ENCODE measurements at places on chromosomes 13 and 19. TPM values are rescaled to one million over a fixed set of nuclear protein-coding genes. Genes with fewer than 3 reads are reported as not detected.
A peak's percentile ranks its signal among the peaks of the same experiment; 100 is the strongest.

The NLRP5 gene
- total RNA-seq: not detected

DNA sequence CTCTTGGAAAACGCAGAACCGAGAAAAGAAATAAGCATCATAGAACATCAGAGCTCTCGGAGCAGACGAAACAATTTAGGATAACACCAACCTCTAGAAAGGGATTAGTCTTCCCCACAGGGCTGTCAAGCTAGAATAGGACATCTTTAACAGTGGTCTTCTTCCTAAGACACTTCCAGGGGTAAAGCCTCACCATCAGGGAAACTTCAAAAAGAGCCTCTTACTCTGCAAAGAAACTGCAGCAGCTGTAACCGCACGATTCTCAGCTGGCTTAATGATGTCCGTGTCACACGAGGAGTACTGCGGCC, 642 bp downstream of the ZNF571 start:
- H3K4me3 ChIP-seq: peak overlapping the region; percentile 92
- DNase-seq: no peak
- no peaks in the 10 kb centered on the region for H3K27me3 ChIP-seq
- H3K4me1 ChIP-seq: peaks cover 14% of the 10 kb centered on the region

DNA sequence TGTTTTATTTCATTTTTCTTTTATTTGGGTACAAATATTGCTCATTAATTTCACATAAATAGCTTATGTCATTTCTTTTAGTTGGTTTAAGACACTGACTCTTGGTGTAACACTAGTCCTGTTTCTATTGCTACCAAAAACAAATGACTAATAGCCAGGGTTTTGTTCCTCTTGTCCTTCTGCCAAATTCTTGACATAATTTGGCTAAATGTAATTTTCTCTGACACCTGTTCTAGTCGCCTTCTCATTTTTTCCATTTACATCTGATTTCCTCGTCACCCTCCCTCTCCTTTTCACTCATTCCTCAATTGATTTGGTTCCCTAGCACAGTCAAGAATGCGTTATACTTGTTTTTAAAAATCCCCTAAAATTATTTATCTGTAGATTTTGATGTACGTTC, 1718.7 kb downstream of the EFNB2 start:
- no peak for DNase-seq
- no peak overlapping the region for H3K27ac ChIP-seq
- no peaks in the 10 kb centered on the region for H3K4me1 ChIP-seq
- H3K27me3 ChIP-seq: no peaks in the 10 kb centered on the region
- no peak overlapping the region for H3K4me3 ChIP-seq

- DNase-seq: no peak
- H3K27ac ChIP-seq: no peak overlapping the region
- peaks cover 2% of the 10 kb centered on the region for H3K4me1 ChIP-seq
- H3K4me3 ChIP-seq: no peak overlapping the region
These were observed 10.2 kb downstream of the REEP6 start for GRCh38 chr19:1501200-1501595.

DNA sequence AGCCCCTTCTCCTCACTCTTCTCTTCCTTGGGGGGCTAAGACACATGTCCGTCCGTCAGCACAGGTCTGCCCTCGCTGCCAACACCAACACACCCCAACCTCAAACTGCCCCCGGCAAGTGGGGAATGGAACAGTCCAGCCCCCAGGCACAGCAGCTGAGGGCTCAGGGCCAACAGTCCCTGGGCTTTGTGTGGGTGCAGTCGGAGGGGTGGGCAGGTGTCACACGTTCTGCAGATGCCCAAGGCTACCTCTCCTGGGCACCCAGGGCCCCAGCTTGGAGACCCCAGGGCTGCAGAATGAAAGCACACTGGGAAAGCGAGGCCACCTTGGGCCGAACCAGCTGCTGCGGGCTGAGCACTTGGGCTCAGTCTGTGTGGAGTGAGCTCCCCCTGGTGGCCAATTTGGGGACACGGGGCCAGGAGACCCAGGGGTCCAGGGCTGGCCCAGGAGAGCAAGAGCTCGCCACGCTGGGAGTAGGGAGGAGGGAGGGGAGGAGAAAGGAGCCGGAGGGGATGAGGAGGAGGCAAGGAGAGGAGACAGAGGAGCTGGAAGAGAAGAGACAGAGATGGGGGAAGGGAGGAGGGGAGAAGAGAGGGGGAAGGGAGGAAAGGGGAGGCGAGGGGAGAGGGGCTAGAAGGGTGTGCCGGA, 14.0 kb upstream of the ATP8B3 start:
- no peak overlapping the region for H3K27ac ChIP-seq
- peak; percentile 82 for DNase-seq
- H3K27me3 ChIP-seq: no peaks in the 10 kb centered on the region
- H3K4me1 ChIP-seq: no peaks in the 10 kb centered on the region
- peaks cover 2% of the 10 kb centered on the region for H3K36me3 ChIP-seq

DNA sequence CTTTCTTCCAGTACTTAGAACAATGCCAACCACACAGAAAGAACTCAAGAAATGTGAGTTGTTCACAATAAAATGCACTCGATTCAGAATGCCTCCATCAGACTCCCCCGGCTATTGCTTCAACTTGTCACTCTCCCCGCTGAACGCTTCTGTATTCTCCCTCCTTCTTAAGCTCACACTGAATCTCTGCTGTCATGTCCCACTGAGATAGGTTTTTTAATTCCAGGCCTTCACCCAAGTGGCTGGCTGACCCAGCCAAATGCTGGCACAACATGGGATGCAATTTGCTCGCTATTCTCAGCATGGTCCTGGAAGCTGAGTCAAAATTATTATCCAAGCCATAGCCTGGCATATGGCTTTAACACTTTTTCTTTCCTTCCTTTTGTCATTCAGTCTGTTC, 76.8 kb upstream of the SERP2 start:
- H3K27ac ChIP-seq: no peak overlapping the region
- DNase-seq: no peak
- H3K4me3 ChIP-seq: no peak overlapping the region
- H3K27me3 ChIP-seq: peaks cover 3% of the 10 kb centered on the region
- peaks cover 3% of the 10 kb centered on the region for H3K4me1 ChIP-seq

DNA sequence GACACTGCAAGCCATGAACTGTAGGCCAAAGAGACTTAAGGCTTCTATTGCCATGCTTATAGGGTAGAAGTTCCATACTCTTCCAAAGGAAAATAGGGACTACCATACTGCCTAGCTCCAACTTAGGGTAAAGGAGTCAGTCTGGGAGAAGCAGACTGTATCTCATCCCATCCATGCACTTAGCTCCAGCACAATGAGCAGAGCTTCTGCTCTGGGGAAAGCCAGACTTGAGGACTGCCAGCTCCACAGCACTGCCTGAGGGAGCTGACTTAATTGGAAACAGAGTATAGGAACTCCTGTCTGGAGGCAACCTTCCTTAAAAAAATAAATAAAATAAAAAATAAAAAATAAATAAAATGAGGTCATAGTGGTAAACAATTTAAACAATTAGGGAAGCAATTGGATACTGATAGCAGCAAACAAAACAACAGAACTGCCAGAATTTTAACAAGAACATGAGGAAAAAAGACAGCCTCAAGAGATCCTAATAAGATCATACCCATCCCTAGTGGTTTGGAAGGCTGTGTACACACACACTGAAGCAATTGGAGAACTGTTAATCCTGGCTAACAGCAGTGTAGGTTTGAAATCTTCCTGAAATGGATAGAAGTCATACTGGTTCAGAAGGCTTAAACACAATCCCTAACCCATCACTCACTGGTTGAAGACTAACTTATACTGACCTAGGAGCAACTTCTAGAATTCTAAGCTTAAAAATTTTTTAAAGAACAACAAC, 550.1 kb downstream of the TBC1D4 start:
- no peak for DNase-seq
- no peak overlapping the region for H3K4me3 ChIP-seq
- H3K27ac ChIP-seq: no peak overlapping the region

The SGCG gene
- total RNA-seq: not detected

DNA sequence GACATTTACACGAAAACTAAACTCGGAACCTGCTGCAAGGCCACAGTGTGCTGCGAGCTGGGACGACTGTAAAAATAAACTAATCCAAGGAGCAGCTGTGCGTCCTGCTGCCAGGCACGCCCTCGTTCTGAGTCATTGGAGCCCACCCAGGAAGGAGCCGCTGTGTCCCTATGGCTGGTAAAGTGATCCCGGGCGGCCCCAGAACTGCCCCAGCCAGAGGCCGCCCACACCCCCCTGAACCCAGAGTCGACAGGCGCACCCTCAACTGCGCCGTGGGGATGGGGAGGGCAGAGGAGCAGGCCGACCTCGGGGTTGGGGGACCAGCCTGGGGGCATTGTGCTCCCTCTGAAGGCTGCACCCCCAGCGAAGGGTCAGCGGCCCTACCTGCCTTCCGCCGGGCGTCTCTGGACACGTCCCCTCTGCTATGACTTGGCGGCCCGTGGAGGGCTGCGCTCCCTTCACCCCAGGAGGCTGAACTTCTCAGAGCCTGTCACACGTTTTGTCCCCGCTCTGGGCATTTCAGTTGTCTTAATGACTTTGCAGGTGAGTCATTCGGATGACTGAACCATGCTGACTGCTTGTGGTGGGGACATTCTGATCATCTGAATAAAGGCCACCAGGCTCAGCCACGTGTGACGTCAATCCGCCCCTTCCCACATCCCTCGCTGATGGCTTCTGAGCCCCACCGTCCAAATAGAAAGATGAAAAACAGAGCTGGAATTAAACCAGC, 42.7 kb downstream of the ADPRHL1 start:
- H3K36me3 ChIP-seq: no peaks in the 10 kb centered on the region
- H3K4me1 ChIP-seq: no peaks in the 10 kb centered on the region

The CYP4F3 gene
- not detected for total RNA-seq

The STOML3 gene
- not detected for total RNA-seq

The POU2F2 gene
- total RNA-seq: 33.0 TPM

DNA sequence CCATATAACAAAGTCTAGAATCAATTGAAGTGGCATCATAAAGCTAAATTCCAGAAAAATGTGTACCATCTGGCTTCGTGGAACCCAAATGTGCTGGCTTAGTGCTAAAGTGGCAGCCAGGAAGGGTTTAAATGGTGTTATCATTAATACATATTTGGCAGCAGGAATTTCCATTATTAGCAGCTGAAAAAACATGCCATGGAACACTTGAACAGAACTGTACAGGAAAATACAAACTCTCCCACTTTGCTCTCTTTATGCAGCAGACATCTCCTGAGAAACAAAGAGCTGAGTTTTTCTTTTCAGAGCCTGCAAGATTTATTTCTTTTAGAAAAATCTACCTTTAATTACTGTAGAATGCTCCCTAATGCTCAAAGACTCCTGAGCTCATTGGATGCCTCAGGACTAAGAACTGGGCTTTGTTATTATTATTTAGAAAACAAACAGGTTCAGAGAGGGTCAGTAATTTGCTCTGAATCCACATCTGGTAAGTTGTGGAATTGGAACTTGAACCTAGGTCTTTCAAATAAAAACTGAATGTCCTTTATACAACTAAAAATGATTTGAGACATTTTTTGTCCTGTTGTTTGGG, 179.0 kb downstream of the LACC1 start:
- peaks cover 19% of the 10 kb centered on the region for H3K27me3 ChIP-seq
- H3K36me3 ChIP-seq: no peaks in the 10 kb centered on the region
- peaks cover 5% of the 10 kb centered on the region for H3K4me1 ChIP-seq

The CYP4F11 gene
- not detected for total RNA-seq
